NCI-H2081 (cell line): ENCODE measurements at places on chromosomes 2 and 18.

GRCh38 chr2:228657807-228658402 lies 476.4 kb upstream of the SPHKAP start:
- peak; percentile 70 for DNase-seq

DNA sequence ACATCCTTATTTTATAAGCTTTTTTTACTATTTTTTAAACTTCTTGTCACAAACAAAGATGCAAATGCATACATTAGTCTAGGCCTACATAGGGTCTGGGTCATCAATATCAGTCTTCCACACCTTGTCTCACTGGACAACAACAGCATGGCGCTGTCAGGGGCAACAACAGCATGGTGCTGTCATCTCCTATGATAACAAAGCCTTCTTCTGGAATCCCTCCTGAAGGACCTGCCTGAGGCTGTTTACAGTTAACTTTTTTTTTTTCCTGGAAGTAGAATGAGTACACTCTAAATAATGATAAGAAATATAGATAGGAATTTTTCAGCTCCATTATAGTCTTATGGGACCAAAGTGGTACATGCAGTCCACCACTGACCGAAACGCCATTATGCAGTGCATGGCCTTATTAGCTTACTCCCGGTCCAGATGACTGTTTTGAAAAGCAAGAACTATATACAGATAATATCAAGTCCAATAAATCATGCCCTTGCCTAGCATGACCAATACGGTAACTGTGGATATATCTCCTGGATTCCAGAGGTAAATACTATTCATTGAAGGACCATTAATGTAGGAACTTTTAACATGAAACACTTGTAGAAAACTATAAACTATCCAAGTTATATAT lies 38.4 kb downstream of the TCF4 start:
- DNase-seq, result no peak

GRCh38 chr2:19899985-19900930 lies 1.5 kb downstream of the TTC32 start:
- peak; percentile 46 for DNase-seq

DNA sequence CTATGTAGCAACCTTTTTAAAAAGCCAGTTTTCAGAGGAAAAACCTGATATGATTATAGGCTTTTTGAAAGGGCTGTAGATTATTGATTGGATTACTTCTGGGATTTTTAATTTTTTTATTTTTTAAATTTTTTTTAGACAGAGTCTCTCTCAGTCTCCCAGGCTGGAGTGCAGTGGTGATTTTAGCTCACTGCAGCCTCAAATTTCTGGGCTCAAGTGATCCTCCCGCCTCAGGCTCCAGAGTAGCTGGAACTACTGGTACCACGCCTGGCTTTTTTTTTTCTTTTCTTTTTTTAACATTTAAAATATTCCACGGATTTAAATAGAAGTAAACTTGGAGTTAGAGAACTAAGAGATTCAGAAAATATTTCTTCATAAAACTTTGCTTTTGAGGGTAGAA lies 1.2 kb downstream of the MRPL19 start:
- DNase-seq, result no peak

DNA sequence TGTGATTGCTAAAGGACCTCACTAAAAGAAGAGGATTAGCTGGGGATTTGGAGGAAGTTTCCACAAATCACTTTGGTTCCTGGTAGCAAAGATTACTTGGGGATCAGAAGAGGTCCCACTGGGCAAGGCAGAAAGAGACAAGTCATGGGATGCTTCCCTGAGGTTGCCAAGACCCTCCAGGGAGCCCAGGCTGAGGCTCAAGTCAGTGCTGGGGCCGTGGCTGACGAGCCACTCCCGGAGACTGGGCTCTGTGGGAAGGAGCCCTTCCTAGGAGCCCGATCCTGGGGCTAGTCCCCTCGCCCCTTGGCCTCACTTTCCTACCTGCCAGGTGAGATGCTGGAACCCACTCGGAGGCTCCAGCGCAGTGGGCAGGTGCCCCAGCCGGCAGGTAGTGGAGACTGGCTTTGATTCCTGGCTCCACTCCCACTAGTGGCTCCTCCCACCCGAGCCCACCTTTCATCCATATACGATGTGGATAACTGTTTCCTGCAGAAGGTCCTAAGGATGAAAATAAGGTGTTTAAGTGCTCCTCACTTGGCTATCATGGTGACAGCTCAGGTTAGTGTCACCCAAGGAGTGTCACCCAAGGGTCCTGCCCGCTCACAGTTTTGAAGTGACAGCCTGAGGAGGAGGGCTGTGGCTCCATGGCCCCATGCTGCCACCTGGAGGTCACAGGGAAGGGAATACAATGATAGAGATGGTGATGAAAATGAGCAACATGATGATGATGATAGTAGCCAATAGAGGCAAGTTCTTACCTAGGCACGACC lies 100.5 kb downstream of the CAPN13 start:
- peak; percentile 66 for DNase-seq

DNA sequence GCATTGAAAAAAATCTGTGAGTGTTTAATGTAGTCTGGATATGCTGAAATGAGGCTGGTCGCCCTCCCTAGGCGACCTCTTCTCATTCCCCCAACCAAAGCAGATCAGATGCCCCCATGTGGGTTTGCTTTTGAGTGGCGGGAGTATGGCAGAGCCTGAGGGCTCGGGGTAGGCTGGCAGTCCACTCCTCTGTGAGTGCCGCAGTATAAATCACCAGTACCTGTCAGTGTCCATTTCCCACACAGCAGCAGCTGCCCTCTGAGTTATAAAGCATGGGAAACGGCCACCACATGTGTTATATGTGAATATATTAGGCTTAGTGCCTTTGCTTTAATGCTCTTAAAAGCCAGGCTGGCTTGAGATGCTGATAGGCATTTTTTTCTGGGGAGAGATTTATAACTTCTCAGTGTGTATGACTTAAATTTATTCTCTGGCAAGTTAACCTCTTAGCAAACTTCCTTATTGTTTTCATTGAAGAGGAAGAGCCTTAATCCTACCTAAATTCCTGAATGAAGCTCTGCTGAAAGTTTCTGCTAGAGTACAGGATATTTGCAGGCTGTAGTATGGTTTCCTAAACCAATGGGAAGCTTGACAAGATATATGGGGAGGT lies 3.8 kb downstream of the DCC start:
- DNase-seq, result no peak

DNA sequence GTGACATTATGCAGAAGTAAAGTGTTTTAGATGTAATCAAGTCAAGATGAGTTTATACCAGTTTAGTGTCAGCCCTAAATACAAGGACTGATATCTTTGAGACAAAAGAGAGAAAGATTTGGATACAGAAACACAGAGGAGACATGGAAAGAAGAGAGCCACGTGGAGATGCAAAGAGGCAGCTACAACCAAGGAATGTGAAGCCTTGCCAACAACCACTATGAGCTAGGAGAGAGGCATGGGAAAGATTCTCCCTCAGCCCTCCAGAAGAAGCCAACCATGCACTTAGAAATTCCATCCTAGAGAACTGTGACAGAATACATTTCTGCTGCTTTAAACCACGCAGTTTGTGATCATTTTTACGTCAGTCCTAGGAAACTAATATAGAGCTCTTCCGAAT lies 217.2 kb downstream of the DOK6 start:
- DNase-seq, result no peak

- no peak for DNase-seq
Observed at GRCh38 chr2:158006961-158007719, 94.5 kb upstream of the UPP2 start.

GRCh38 chr18:48942554-48943261 lies 8.1 kb downstream of the SMAD7 start:
- no peak for DNase-seq

DNA sequence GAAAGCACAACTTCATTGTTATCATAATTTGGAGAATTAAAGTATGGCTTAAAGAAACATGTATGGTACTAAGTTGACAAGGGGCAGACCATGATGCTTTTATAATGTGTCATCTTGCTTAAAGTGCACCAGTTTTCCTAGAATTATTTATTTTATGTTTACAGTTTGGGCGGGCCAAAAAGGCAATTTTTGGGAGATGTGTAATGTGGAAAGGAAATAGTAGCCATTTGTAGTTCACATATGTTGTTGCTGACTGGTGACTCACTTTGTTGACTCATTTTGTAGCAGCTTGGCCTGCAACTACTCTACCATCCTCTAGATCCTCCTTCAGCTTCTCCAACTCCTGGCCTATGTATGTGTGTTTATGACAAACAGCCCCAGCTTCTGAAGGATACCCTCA lies 7.7 kb downstream of the ZSCAN30 start:
- DNase-seq, result no peak

GRCh38 chr2:215828528-215829184 lies 184.7 kb downstream of the MREG start:
- peak; percentile 43 for DNase-seq

DNA sequence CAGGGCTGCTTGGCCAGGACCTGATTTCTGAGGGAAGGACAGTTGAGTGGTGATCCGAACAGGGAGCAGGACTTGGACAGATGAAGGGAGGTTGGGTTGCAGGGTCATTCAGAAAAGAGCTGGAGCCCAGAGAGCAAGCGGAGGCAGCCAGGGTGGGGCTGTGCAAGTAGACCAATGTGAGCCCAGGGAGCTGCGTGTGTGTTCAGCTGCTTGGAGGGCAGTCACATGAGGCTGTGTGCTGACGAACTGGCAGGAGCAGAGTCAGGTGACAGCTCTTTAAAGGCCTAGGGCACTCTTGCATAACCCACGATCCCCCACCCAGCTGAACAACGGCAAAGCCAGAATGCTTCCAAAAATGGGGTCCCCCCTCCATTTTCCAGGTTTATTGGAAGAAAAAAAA lies 4.6 kb upstream of the MLPH start:
- peak; percentile 39 for DNase-seq

DNA sequence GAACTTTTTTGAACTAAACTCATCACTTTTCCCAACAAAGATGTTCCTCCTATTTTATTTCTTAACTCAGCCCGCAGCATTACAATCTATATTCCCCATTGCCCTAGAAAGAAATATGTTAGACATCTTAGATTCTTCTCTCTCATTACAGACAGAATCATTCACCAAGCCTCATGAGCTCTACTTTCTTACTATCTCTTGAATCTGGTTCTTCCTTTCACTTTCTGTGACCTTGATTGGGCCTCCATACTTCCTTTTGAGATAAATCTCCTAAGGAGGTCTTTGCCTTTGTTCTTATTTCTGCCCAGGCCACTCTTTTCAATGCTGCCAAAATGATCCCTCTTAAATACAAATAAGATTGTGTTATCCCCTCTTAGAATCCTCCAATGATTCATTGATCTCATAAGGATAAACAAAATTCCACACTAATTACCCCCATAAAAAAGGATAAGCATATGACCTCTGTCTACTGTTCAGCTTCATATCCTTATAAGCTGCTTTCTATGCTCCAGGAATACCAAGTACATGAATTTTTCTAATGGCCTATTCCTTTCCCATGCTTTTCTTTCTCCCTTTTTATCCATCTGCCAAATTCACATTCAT lies 400.0 kb downstream of the ARHGAP15 start:
- DNase-seq, result no peak

DNA sequence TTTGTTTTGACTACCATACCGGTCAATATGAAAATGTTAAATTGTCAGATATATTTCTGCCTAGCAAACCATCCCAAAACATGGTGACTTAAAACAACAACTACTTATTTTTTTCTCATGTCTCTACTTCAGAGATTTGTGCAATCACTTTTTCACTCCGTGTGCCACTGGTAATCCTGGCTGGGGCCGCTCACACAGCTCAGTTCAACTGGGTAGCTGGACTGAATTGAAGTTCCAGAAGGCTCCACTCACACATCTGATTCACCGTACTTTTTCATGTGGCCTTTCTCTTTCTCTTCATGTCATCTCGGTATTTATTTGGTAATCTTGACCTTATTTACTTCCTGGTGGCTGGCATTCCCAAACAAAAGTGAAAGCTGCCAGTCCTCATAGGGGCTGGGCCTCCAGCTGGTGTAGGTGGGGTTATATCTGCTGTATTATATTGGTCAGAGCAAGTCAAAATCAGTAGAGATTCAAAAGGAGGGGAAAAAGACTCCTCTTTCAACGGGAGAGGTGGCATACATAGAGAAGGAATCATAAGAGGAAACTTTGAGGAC lies 513.9 kb upstream of the NXPH2 start:
- no peak for DNase-seq

GRCh38 chr2:9649261-9649660 lies 18.5 kb upstream of the YWHAQ start:
- DNase-seq, result no peak

- no peak for DNase-seq
Observed at GRCh38 chr2:177784745-177785067, 287.9 kb downstream of the PDE11A start.

- no peak for DNase-seq
Observed at GRCh38 chr2:229910832-229911412, 10.9 kb downstream of the TRIP12 start.

GRCh38 chr2:181952404-181953226 lies 33.0 kb upstream of the PPP1R1C start:
- DNase-seq, result no peak

DNA sequence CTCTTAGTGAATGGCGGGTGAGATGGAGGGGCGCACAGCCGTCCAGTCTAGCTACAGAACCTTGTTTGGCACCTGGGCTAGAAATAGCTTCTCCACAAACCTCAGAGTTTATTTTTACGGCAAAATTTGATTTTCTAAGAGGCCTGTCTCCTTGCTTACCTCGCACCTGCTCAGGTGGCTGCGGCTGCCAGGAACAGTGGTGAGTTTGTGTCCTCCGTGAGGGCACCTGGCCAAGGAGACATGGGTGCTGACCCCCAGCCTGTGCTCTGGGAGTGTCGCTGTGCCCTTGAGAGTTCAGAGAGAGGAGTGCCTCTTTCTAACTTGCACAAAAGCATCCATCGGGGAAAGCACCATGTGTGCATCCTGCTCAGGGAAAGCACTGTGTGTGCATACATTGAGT lies 97.2 kb downstream of the KLHL29 start:
- DNase-seq, result peak; percentile 44

DNA sequence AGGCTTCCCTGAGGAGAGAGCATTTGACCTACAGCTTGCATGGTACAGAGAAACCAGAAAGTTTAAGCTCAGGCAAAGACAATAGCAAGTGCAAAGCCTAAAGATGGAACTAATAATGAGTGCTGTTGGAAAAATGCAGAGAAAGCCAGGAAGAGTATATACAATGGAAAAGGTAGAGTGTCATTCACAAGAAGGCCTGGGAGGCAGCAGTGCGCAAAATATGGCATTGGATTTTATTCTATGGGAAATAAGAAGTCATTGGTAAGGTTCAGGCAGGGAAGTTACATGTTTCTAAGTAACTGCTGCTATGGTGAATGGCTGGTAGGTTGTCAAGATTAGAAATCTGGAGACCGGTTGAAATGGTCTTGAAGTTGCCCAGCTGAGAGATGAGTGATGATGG lies 2167.3 kb upstream of the CELF4 start:
- no peak for DNase-seq

GRCh38 chr2:109164739-109165221 lies 35.8 kb downstream of the SH3RF3 start:
- peak; percentile 33 for DNase-seq

- DNase-seq, result no peak
Observed at GRCh38 chr18:25275412-25276001, 76.5 kb downstream of the ZNF521 start.

- DNase-seq, result no peak
Observed at GRCh38 chr2:20624156-20624883, 26.6 kb downstream of the HS1BP3 start.
